Mesothelial cell of epicardium (in vitro differentiated cells): ENCODE measurements at places on chromosomes 2 and 18. TPM values are rescaled to one million over a fixed set of nuclear protein-coding genes. Genes with fewer than 3 reads are reported as not detected.

The KCNJ3 gene
- 0.97 to 1.4 TPM (median 1.2 TPM) in 3 replicates for total RNA-seq

The ABCG8 gene
- not detected in 3 replicates for total RNA-seq

The EVX2 gene
- 0.07 to 0.09 TPM in 2 of 3 replicates, not detected in the other for total RNA-seq

The CHPF gene
- total RNA-seq, result 78.1 to 81.0 TPM (median 78.5 TPM) in 3 replicates

The POTEJ gene
- total RNA-seq, result not detected in 3 replicates

The METTL4 gene
- total RNA-seq, result 9.6 to 14.4 TPM (median 10.7 TPM) in 3 replicates

The RUFY4 gene
- total RNA-seq, result not detected in 3 replicates

The AQP12A gene
- total RNA-seq, result not detected in 3 replicates

DNA sequence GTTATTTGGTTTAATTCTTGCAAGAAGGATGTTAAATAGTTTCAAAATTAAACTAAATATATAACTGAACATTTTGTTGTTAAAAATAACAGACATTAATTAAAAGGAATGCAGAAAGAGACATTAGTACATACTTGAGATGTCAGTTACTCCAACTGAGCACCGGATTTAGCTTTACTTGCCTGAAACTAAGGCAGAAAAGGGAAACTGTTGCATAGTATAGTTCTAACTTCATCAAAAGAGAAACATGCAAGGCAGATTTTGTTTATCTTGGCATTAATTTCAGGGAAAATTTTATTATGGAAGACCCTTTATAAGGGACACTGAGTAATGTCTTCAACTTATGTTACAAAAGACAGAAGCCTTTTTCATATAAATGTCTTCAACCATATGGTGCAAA, 218.3 kb downstream of the STK39 start:
- DNase-seq, result no peak

- no peak for DNase-seq
Observed at GRCh38 chr2:97871096-97871780, 124.5 kb downstream of the TMEM131 start.

- DNase-seq, result no peak
Observed at GRCh38 chr2:45984896-45985473, 312.2 kb upstream of the EPAS1 start.

- DNase-seq, result no peak
Observed at GRCh38 chr18:7789856-7790552, 222.9 kb downstream of the PTPRM start.

DNA sequence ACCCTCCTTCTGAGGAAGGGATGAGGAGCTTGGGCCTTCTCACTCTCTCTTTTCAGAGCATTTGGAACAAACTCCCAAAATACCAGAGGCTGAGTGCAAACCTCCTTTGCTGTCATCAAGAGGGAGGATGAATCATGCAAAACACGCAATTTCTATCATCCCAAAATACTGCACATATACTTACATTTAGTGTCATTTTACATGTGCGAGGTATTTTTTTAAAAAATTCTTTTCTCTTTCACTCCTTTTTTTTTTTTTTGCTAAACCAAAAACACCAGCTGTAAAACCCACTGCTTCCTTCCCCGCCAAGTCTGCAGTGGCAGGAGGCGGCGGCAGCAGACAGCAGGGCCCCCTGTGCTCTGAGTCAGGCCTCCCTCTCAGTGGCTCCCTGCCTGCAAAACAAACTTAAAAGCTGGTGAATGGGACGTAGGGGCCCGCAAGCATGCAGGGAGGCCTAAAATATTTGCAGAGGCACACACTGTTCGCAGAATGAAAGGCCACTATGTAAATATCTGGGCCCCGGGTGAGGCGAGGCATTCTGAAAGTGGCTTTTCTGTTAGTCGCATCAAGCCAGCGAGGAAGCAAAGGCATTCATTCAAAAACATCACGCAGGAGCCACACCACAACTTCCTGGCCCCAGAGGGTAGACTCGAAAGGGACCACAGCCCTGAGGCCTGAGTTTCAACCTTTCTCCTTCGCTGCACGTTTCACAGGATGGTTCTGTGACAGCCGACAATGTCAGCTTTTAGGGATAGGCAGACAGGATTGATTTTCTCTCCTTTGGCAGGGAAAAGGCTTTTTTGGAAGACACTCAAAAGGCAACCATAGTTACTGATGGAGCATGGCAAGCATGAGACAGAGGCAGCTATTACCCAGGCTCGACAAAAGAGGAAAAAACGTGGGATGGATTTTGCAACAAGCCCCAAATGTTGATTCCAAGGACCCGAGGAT, 73.4 kb downstream of the ACTR2 start:
- no peak for DNase-seq

DNA sequence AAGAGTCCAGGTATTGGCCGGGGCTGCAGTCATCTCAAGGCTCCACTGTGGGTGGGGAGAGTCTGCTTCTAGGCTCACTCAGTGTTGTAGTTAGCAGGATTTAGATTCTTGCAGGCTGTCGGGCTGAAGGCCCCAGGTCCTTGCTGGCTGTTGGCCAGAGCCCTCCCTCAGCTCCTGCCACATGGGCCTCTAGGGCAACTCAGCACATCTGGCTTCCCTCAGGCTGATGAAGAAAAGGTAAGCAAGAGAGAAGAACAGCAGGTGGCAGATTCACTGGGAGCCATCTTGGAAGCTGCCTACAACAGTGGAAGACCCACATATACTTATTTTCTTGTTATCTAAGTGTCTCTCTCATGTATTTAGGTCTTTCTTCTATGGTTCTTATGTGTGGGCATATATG, 4.3 kb downstream of the MRPS9 start:
- no peak for DNase-seq

- no peak for DNase-seq
Observed at GRCh38 chr18:7681298-7681697, 114.2 kb downstream of the PTPRM start.

DNA sequence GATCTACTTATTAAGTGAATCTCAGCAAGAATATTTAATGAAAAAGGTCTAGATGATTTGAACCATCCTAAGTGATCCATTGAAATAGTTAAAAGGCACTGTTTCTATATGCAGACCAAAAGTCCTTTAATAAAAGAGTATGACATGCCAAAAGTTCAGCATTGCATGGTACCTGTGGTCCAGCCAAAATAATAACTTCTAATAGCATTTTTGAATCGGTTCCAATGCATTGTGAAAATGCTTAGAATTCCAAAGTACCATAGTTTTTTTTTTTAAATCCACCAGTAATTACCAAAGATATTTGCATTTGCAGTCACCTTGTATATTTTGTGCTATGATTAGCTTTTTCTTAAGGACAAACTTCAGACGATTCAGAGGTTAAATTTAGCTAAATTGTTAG, 79.9 kb downstream of the NYAP2 start:
- DNase-seq, result no peak

DNA sequence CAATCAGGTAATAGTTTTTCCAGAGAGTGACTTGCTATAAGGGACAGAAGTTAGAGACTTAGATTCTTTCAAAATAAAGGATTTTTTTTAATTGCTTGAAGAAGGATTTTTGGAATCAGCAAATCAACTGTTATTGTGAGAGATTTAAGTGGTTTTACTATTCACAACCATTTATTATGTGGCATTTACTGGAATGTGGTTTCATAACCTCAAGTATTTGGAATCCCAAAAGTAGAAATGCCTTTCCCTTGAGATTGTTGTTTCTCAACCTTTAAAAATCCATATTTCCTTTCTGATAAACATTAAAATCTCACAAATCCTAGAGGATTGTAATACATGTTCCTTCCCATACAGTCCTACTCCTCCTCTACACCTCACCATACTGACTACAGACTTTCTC, 5.0 kb downstream of the TANK start:
- DNase-seq, result no peak

GRCh38 chr2:172953970-172954852, 121.4 kb upstream of the MAP3K20 start:
- no peak for DNase-seq

DNA sequence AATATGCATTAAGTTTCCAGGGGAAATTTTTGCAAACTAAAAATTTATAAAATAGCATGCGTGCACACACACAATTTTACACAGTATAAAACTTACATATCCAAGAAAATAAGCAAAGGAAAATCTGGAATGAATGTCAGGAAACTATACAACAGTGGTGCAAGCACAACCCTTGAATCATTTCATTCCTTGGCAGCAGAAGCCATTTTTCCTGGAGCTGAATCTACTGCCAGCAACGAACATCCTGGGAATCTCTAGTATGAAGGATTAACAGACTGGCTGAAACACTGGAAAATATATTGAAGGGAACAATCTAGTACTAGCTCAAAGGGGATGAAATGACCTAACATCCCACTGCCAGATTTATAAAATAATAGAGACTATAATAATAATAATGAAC, 235.3 kb downstream of the DYM start:
- no peak for DNase-seq

DNA sequence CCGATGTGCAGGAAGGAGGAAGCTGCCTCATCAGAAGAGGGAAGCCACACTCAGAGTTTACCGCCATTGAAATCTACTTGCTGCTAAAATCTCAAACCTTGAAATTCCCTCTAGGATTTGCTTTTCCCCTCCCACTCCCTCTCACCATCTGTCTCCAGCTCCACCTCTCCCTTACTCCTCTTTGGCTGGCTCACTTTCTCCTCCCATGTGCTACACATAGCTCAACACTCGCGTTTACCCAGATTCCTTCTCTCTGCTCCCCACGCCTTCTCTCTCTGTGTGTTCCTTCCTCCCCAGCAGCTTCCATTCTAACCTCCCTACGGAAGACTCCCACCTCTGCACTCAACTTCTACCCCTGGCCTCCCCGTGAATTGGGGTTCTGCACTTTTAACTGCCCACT, 143.1 kb downstream of the DNER start:
- DNase-seq, result no peak

DNA sequence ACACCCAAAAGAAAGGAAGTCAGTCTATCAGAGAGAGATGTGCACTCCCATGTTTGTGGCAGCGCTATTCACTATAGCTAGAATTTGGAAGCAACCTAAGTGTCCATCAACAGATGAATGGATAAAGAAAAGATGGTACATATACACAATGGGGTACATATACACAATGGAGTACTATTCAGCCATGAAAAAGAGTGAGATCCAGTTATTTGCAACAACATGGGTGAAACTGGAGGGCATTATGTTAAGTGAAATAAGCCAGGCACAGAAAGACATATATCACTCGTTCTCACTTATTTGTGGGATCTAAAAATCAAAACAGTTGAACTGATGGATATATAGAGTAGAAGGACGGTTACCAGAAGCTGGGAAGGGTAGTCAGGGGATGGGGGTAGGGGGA, 99.9 kb upstream of the ZNF516 start:
- no peak for DNase-seq

- no peak for DNase-seq
Observed at GRCh38 chr2:45567974-45568789, 42.9 kb downstream of the SRBD1 start.

GRCh38 chr2:98334439-98335078, 11.7 kb upstream of the CNGA3 start:
- no peak for DNase-seq

GRCh38 chr2:21001225-21001946, 42.5 kb downstream of the APOB start:
- no peak for DNase-seq

GRCh38 chr2:173483137-173483536, 128.5 kb downstream of the CDCA7 start:
- DNase-seq, result no peak

GRCh38 chr2:54336977-54337255, 80.9 kb upstream of the TSPYL6 start:
- DNase-seq, result no peak

DNA sequence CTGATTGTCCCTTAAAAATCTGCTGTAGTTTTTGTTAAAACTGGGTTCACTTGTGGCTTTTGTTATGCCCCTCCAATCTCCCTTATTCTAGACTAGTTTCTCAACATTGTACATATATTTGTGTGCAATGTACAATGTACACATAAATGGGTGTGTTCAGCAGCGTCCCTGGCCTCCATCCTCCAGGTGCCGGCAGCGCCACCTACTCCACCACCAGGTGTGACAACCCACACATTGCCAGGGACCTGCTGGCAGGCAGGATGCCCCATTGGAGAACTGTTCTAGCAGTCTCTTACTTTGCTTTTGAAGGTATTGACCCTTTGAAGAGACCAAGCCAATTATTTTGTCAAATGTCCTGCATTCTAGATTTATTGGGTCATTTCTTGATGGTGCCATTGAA, 75.4 kb downstream of the SH3RF3 start:
- no peak for DNase-seq

DNA sequence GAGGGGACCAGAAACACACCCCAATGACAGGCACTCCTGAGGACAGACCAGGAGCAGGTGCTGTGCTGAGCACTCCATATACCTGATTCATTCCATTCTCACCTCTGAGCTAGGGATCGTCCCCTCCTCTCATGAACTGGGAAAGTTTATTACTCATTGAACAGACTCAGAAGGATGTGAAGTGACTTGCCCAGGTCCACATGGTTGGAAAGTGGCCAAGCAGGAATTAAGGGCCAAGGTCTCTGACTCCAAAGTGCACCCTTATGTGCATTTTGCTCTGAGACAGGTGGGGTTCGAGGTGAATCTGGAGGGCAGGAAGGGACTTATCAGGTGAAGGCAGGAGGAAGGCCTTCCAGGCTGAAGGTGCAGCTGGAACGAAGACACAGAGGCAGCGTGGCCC, 25.1 kb upstream of the PLB1 start:
- DNase-seq, result no peak

DNA sequence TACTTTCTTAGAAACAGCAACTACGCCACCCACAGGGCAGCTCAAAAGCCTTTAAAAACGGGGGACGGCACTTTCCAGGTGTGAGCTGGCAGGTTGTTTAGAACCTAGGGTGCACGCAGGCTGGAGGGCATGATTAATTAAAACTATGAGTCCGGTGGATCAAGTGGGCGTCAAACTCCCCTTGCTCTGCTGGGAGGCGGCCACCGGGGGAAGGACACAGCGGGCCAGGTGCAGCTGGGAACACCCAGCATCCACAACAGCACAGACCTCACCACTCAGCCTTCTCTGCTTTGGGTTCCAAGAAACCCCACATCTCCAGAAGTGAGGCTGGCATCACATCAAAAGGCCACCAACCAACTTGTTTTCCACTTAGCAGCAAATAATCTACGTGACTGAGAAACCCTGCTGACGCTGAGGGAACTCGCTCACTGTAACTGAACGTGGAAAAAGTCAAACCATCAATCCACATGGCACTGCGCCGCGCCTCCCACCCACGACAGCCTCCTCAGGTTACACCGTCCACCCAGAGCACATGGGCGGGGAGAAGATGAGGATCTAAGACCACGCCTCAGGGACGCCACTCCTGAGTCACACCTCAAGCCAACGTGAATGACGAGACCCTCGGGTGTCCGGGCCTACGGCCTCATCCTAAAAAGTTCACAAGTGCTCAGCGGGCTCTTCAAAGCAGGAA, 118.2 kb downstream of the ZNF516 start:
- DNase-seq, result no peak

DNA sequence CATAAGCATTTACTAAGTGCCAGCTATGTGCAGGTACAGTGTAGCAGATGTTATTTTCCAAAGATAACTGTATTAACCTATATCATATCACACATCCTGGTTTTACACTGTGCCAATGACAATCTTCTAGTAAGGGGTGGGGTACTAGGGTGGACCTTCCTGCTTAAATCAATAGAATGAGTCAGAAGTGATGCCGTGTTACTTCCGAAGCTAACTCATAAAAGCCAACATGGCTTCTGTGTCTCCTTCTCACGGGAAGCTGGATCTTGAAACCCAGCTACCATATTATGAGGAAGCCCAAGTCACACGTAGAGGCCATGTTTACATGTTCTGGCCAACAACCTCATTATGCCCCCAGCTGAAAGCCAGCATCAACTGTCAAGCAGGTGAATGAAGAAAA, 59.1 kb downstream of the MRPL33 start:
- no peak for DNase-seq
